A549 treated with DMSO at 1 μM for 4 hours (cell line): ENCODE measurements at places on chromosomes 6 and 20. TPM values are rescaled to one million over a fixed set of nuclear protein-coding genes. Genes with fewer than 3 reads are reported as not detected.

TNXB gene
- 0.38 to 1.0 TPM (median 0.69 TPM) in 5 replicates for total RNA-seq

IRAK1BP1 gene
- 0.52 to 1.1 TPM (median 0.74 TPM) in 5 replicates for total RNA-seq

CFAP206 gene
- total RNA-seq: 0.47 to 0.93 TPM (median 0.56 TPM) in 5 replicates

MYCT1 gene
- total RNA-seq: 0.03 to 0.12 TPM (median 0.05 TPM) in 3 of 5 replicates, not detected in the others

C6orf58 gene
- 0.10 to 0.45 TPM (median 0.24 TPM) in 5 replicates for total RNA-seq

RIPPLY2 gene
- 0.28 to 1.3 TPM (median 0.41 TPM) in 5 replicates for total RNA-seq

SOX18 gene
- total RNA-seq: 1.1 to 2.3 TPM (median 1.7 TPM) in 5 replicates

COL9A1 gene
- total RNA-seq: not detected in 5 replicates

AVP gene
- total RNA-seq: not detected in 5 replicates

COL12A1 gene
- total RNA-seq: 5.0 to 7.4 TPM (median 6.6 TPM) in 5 replicates

TMEM170B gene
- total RNA-seq: 0.71 to 1.3 TPM (median 0.95 TPM) in 5 replicates

GTSF1L gene
- not detected in 5 replicates for total RNA-seq
